ENCODE measurements at places on chromosomes 6 and 20. TPM values are rescaled to one million over a fixed set of nuclear protein-coding genes. Genes with fewer than 3 reads are reported as not detected.

DNA sequence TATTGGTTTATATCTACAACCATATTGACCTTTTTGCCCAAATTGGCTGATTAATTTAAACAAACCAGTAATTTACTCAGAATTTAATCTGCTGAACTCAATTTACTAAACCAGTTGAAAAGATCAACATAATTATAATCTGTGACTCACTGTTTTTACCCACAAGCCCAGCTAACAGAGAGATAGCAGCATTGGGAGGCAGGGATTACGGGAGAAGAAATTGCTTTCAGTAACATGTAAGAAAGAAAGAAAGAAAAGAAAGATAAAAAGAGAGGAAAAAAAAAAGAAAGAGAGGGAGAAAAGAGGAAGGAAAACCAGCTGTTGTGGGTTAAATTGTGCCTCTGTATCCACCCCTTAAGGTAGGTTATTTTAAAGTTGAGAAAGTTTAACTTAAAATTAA lies 13.3 kb upstream of the RHAG start:
- no peaks in the 10 kb centered on the region for H3K4me1 ChIP-seq
- no peaks in the 10 kb centered on the region for H3K36me3 ChIP-seq
- no peak for DNase-seq
- H3K27ac ChIP-seq = no peak overlapping the region

DNA sequence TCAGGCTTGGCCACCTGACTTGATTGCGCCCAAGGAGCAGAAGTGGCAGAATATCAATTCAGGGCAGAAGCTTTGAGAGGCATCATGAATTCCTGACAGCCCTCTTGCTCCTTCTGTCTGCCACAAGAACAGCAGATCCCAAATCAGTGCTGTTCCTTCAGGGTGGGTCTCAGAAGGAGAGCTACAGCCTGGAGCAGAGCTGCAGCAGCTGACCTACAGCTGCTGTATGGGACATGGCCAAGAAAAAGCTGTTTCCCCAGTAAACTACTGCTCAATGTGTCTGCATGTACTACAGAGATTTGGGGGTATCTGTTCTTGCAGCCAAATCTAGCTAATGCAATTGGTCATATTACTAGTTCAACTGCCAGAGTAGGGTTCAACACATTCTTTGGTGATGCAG lies 69.0 kb downstream of the SLC22A3 start:
- no peaks in the 10 kb centered on the region for H3K36me3 ChIP-seq
- no peak for DNase-seq
- H3K27me3 ChIP-seq = no peaks in the 10 kb centered on the region
- H3K27ac ChIP-seq = no peak overlapping the region
- no peaks in the 10 kb centered on the region for H3K4me1 ChIP-seq
- H3K4me3 ChIP-seq = no peak overlapping the region

- H3K36me3 ChIP-seq = no peaks in the 10 kb centered on the region
- no peak overlapping the region for H3K27ac ChIP-seq
- H3K27me3 ChIP-seq = no peaks in the 10 kb centered on the region
- H3K4me3 ChIP-seq = no peak overlapping the region
- no peaks in the 10 kb centered on the region for H3K4me1 ChIP-seq
- DNase-seq = no peak
Observed at GRCh38 chr6:12279322-12280091, 10.7 kb upstream of the EDN1 start.

GJA10 gene
- total RNA-seq = not detected

RRAGD gene
- 7.3 TPM for total RNA-seq
